Activated T-cell treated with anti-CD3 and anti-CD28 coated beads, Interleukin-2, amount 50 U/mL, for 72 hours (primary cell): ENCODE measurements at places on chromosomes 5 and 9. TPM values are rescaled to one million over a fixed set of nuclear protein-coding genes. Genes with fewer than 3 reads are reported as not detected.

DNA sequence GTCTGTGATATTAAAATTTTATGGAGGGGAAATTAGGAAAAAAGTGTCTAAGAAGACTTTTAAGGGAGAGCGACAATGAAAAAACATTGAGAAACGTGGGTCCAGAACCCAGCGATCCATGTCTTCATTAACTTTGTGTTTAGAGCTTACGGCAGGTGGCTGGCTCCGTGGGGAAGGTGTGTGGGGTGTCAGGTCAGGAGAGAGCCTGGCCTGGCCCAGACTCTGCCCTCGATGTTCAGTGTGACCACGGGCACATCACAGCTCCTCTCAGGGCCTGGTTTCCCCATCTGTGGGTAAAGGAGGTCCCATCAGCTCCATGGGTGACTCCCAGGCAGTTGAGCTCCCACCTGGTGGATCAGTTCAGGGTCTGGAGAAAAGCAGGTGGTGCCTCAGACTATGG lies 22.1 kb downstream of the DAB2IP start:
- DNase-seq = no peak

GRCh38 chr5:160556846-160557245 lies 135.2 kb downstream of the PTTG1 start:
- DNase-seq = no peak

DNA sequence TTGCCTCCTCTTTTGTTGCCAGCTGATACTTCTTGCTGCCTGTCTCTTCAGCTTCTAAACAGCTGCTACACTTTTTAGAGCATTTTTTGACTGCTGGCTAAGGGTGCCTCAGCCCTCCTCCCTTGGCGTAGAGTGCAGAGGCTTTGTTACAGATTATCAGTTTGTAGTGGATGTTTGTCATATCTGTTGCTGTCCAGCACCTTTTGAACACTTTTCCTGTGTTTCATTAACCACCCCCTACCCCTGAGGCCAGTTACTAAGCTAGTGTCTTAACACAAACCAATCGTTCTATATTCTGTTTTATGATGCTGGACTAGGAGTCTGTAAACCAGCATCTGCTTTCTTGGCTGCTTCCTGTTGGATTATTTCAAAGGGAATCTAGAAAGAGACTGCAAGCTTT lies 441.5 kb downstream of the DNAH5 start:
- DNase-seq = no peak

- no peak for DNase-seq
Observed at GRCh38 chr5:128757196-128757959, 207.9 kb upstream of the SLC27A6 start.

- no peak for DNase-seq
Observed at GRCh38 chr5:80725446-80725845, 70.7 kb upstream of the DHFR start.

DNA sequence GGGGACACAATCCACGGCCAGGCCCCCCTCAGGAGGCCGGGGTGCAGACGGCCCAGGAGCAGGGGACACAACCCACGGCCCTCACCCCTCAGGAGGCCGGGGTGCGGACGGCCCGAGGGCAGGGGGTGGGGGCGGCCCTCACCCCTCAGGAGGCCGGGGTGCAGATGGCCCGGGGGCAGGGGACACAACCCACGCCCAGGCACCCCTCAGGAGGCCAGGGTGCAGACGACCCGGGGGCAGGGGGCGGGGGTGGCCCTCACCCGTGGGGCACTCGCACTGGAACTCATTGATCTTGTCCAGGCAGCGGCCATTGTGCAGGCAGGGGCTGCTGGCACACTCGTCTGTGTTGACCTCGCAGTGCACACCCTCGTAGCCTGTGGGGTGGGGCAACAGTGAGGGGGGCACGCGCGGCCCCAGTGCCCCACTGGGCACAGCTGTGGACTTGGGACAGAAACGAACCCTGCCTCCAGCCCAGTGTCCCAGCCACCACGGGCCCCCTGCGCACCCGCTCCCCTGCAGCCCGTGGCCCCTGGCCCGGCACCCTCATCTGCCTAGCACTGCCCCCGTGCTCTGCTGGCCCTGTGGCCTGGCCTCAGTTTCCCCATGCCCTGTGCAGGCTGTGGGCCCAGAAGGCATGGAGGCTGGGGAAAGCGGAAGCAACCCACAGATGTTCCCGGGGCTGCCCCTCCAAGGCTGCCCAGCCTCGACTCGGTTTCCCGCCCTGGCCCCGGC lies 28.7 kb downstream of the NOTCH1 start:
- DNase-seq = no peak

Gene FGF18
- total RNA-seq = 0.12 TPM

Gene SLC34A3
- 0.12 TPM for total RNA-seq

DNA sequence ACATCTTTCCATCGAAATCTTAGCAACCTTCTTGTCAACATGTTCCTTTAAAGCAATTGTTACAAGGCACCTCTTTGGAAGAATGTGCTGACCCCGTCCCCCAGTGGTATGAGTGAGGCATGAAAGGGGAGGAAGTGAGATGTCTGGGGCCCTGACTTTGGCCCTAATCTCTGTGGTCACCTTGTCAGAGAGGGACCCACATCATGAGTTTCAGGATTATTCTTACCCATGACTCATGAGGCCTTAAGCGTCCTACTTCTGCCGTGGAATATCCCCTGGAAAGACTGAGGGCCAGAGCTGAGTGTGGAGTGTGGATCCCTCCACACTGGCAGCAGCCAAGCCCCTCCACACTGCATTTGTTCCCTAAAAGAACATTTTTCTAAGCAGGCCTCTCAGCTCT lies 81.2 kb downstream of the FSTL4 start:
- DNase-seq = peak; percentile 11

DNA sequence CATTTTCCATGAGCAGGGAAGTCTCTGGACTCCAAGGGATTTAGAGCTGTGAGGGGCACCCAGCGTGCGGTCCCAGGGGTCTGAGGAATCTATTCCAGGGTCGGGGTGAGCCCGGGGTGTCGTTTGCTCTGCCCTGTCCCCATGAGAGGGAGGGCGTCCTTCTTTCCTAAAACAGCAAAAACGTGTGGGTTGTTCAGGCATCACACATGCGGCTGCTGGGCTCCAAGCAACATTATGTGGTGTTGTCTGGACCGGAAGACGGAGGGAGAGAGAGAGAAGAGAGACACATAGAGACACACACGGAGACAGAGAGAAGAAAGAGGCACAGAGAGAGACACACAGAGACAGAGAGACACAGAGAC lies 42.7 kb upstream of the COL5A1 start:
- DNase-seq = no peak

DNA sequence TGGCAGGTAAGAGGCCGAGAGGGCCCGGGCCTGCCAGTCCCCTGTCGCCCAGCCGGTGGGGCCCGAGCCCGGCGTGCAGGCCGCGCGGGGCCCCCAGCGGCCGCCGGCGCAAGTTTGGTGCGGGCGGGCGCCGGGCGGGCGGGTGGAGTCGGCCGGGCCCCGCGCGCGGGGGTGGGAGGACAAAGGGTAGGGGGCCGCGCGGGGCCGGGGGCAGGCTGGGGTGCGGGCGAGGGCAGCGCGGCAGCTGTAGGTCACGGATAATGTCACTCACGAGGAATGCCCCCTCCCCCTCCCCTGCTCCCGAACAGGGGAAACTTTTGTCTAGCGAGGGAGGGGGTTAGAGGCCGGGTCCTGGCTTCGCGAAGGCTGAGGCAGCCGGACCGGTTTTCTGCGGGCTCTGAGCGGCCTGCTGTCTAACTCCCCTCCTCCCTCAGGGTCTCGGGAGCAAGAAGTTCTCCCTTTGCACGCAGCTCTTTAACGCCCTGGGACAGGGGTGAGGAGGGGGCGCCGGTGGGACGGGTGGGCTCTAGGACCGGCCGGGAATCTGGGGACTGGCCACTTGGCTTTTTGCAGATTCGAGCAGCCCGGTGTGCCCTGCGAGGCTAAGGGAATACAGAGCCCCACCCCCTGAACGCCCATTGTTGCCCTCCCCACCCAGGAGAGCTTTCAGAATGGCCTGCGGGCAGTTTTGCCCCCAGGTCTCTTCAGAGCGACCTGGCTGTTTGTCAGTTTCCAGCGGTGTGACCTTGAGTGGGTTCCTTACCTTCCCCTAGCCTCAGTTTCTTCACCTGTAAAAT lies 21.3 kb upstream of the NDST1 start:
- DNase-seq = peak; percentile 53

Gene C1QTNF3
- total RNA-seq = 5.1 TPM

DNA sequence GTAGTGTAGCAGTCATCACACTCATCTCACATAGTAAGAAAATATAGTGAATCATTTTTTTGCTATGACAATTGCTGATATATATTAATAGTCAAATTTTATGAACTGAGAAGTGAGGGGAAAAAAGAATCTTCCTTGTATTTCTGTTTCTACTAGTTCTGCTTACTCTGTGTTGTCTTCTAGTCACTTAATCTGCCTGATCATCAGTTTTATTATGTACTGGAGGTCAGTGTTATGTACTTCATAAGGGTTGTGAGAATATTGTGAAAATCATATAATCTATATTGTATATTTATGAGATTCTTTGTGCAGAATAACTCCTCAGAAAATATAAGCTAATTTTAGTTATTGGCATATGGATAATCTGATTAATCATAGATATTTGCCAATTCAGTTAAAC lies 546.9 kb upstream of the RIOK2 start:
- no peak for DNase-seq

DNA sequence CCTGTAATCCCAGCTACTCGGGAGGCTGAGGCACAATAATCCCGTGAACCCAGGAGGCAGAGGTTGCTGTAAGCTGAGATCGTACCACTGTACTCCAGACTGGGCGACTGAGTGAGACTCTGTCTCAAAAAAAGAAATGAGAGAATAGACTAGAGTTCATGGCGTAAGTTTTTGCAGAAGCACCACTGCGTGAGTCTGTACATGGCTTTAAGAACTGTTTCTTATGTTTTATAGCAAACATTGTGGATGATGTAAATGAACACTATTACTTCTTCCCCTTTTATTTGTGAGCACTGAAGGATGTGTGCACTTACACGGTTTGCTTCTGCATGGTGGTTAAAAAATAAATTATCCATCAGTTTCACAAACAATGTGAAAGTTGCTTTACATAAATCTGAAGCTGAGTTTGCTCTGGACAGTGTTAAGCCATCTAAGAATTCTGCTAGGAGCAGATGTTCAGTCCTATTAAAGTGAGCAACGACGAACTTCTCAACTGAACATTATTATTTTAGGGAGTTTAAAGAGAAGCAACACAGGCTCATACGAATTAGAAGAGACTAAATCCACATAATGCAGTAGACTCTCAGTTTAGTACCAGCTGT lies 52.5 kb downstream of the ZFAND5 start:
- no peak for DNase-seq

Gene NOL6
- 30.1 TPM for total RNA-seq
